ENCODE measurements at places on chromosomes 4 and X.

DNA sequence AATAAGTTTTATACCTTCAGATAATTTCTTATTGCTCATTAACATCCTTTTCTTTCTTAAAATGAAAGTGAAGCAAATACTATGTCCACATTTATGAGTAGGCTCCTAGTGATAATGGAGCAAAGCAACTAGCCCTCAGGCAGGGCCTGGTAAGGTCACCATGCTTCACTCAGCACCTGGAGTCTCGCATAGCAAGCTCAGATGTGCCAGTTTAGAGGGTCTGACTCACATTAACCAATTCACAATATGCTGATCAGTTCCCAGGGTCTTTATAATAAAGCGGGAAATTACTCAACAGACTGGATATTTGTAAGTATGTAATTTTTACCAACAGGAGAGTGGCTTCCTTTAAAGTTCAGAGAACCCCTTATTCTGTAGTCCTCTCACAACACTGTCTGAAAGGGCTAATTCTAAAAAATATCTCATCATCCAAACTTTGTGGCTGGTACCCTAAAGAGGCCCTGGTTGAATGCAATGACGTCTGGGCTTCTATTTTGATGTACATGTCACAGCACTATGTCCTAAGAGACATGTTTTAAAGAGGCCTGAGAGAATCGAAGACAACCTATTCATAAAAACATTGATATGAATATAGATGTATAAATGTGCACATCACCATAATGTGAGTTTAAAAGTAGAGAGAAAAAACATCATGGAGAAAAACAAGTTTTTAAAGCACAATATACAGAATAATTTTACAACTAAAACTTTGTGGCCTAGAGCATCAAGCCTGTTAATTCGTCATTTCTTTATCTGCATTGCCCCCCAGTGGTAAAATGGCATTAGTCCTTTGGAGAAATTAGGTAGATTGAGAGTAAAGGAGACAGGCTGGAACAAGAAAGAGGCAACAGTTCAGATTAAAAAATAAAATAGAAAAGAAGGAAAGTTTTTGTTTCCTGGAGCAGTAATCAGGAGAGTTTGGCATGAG lies 44.3 kb downstream of the IL21 start:
- peak; percentile 65 for DNase-seq

- no peak for DNase-seq
Observed at GRCh38 chr4:100082852-100083251, 107.4 kb downstream of the DDIT4L start.

DNA sequence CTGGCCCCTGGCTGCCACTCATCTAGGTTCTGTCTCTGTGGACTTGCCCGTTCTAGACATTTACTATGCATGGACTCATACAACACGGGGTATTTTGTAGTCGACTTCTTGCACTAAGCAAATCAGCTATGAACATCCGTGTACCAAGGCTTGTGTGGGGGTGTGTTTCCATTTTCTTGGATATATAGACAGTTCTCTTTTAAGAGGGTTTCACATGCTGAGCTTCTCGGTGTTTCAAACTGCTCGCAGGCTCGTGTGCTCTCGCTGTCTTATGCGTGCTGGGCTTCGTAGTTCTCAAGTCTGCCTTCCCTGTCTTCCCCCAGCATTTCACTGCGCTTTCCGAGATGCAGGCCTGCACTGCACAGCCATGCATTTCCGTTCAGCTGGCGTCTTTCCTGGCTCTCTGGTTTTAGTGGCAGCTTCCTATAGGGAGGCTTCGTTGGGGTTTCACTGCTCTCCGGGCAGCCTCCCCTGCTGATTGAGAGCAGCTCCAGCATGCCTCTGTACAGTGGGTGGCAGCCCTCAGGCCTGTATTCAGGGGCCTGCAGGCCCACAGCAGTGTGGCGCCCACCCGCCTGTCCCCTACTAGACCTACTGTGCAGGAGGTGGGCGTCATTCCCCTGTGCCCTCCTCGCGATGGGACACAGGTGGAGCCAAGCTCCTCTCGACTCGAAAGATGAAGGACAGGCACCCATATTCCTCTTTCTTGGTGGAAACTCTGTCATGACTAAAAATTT lies 27.6 kb downstream of the ZBTB49 start:
- DNase-seq: no peak

DNA sequence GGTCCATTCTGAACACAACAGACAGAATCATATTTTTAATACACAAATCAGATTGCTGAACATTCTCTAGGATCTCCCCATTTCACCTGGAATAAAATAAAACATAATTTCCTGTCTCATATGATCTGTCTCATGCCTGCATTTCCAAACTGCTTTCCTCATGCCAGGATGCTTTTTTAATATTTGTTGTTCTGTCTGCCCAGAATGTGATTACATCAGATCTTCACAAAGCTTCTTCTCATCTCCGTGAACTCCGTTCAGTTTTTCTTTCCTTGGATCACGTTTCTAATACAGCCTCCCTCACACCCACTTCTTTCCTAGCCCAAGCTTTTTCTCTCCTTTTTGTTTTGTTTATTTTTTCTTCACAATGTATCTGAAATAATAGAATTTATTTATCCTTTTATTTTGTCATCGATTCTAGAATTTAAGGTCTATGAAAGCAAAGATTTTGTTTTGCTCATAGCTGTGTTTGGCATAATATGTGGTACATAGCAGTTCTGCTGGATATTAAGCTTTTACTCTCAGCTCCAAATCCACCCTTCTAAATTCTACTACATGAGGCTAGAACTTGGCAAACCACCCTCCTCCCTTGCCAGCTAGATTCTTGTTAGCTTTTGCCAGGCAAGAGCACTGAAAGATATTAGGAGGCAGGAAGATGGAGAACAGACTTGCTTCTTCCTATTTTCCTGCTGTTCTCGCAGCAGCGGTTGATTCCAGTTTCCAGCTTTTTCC lies 165.5 kb upstream of the SLIT2 start:
- DNase-seq: no peak

- DNase-seq: peak; percentile 80
Observed at GRCh38 chr4:680928-681645, 6.7 kb downstream of the MYL5 start.

DNA sequence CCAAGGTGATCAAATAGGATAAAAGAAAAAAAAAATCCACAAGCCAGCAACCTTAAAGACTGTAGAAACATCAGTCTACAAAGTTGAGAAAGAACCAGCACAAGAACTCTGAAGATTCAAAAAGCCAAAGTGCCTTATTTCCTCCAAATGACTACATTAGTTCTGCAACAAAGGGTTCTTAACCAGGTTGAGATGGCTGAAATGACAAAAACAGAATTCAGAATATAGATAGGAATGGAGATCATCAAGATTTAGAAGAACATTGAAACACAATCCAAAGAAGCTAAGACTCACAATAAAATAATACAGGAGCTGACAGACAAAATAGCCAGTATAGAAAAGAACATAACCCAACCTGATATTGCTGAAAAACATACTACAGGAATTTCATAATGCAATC lies 156.5 kb upstream of the ZCCHC13 start:
- no peak for DNase-seq

GRCh38 chr4:573122-573892 lies 2.8 kb downstream of the TMEM271 start:
- no peak for DNase-seq

DNA sequence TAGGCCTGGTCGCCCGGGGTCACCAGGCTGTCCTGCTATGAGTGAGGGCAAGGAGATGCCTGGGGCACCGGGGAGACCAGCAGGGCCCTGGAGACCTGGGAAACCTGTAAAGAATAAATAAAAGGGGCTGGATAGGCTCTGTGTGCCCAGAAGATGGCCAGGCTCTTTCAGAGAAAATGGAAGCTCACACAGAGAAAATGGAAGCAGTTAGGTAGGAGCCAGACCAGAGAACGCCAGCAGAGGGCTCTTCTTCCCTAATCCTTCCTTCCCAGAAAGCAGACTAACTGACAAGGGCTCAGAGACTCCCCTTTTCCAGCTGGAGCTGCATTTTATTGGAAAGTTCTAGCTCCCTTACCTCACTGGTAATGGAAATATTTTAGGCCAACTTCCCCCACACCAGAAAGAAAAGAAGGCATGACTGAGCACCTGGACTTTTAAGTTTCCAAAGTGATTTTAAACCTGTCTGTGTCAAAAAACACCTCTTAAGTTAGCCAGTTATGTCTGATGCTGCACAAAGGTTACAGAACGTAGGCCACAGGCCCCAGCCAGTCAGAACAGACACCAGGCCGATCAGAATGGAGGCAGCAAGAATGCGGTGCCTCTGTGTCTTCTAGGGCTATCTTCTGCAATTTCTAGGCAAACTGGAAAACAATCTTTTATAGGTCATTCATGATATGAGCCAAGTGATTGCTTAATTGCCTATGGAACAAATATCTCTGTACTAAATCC lies 74.0 kb downstream of the ATG4A start:
- DNase-seq: peak; percentile 0

GRCh38 chr4:150215601-150216000 lies 137.4 kb downstream of the DCLK2 start:
- no peak for DNase-seq

DNA sequence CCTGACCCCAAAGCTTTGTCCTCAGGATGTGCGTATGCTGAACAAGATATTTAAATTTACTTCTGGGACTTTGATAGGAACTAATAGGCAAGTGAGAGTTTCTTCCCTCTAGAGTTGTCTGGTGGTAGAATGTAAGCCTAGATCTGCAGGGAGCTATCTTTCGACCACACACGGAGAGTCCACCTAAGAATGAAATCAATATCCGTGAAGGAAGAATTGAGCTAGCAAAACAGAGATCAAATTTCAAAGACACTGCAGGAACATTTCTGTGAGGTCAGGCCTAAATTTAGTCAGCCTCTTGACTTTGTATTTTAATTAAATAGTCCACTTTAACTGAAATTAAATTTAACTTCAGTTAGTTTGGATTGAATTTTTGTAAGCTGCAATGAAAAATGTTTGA lies 871.3 kb downstream of the RAB28 start:
- no peak for DNase-seq

DNA sequence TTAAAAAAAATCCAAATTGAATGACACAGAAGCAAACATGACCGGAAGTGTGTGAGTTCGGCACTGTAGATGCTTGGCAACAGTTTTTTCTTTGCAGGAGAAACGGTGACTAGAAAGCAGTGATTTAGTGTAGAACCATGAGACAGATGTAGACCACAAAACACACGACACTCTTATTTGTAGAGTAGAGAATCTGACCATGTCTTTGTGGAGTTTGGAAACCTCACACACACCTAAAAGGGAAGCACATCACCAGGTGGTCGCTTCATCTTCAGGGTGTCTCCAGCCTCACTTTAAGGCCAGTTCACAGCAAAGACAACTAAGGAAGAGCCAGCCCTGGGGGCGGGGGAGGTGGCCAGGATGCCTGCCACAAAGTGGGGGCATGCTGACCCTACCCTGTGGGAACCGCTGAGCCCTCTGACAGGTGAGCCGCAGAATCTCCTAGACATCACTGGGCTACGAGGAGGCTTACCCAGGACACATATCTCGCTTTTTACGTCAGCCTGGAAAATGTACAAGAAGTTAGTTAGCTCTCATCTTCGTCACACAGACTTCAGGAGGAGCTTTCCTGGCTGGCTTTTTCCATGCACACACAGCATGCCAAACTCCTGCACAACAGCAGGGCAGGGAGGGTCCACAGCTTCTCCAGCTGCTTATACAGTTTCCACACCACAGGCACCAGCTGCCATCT lies 64.4 kb upstream of the PDLIM3 start:
- DNase-seq: no peak

DNA sequence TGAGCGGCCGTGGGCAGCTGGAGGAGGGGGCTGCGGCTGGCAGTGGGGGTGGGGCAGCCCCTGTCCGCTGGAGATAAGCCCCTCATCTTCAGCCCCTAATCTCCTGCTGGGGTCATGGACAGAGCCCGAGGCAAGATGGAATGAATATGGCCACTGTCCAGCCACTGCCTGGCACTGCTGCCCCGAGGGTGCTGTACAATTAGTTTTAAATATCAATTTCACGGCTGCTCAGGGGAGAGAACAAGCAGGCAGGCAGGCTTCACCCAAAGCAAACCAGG lies 64.1 kb upstream of the NKX1-1 start:
- no peak for DNase-seq
